ENCODE measurements at places on chromosomes 11 and 22. TPM values are rescaled to one million over a fixed set of nuclear protein-coding genes. Genes with fewer than 3 reads are reported as not detected.
A peak's percentile ranks its signal among the peaks of the same experiment; 100 is the strongest.

Gene SYT7
- total RNA-seq, result 0.93 TPM

DNA sequence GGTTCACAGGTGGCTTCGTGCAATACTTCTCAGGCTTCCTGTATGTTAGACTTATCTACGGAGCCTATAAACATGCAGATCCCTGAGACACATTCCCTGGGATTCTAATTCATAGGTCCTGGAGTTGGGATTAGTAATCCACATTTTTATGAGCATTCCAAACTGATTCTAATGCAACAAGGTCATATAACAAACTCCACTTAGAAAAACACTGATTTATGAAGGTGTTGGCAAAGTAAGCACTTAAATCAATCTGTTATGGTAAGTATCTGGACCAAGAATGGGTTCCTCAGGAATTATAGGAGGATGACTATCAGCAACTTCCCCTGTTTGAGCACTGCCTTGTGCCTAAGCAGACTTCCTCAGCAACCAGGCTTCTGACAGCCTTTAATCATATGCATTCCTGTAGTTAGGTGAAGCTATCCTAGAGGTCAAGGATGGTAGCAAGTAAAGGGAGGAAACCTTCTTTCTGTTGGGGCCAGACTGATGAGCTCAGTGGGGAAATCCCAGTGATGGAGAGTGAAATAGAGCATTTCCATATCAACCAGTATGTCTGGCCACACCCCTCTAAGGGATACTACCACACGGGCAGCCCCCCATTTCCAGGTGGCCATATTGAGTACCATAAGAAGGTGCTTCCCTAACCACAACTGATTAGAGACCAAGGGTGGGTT lies 89.6 kb downstream of the RASSF10 start:
- no peaks in the 10 kb centered on the region for H3K27me3 ChIP-seq
- H3K27ac ChIP-seq, result no peak overlapping the region
- DNase-seq, result no peak
- no peak overlapping the region for H3K4me3 ChIP-seq

DNA sequence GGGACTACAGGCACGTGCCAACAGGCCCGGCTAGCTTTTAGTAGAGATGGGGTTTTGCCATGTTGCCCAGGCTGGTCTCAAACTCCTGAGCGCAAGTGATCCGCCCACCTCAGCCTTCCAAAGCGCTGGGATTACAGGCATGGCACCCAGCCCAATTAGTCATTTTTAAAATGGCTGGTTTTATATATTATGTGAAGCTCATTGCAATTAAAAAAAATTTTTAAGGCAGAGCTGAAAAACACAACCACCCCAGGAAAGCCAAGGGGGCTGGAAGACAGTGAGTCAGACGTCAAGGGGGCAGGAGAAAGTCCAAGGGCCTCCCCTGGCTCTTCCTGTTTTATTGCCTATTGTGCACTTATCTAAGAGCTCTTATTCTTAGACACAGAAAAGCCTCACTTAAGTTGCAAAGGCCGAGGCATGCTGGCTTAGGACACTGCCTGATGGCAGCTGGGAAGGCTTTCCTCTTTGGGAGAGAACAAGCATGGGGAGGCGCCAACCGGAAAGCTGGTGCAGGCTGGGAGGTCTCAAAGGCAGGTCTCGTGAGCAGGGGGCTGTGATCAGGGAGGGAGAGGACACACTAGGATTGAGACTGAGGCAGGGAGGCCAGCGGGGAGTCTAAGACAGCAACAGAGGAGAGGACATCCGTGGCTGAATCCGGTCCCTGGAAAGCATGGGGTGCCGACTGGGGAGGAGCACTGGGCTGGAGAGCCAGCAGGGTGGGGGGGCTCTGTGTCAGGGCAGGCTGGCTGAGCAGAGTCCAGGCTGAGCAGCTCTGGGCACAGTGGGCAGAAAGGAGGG lies 11.1 kb upstream of the OSM start:
- no peak overlapping the region for H3K4me3 ChIP-seq
- no peaks in the 10 kb centered on the region for H3K36me3 ChIP-seq
- DNase-seq, result peak; percentile 70
- no peak overlapping the region for H3K27ac ChIP-seq
- H3K4me1 ChIP-seq, result peaks cover 11% of the 10 kb centered on the region

GRCh38 chr22:44759001-44759400 lies 6.6 kb downstream of the ARHGAP8 start:
- peaks cover 15% of the 10 kb centered on the region for H3K4me1 ChIP-seq
- H3K27ac ChIP-seq, result no peak overlapping the region
- H3K27me3 ChIP-seq, result peaks cover 25% of the 10 kb centered on the region
- no peak overlapping the region for H3K4me3 ChIP-seq
- no peak for DNase-seq

GRCh38 chr11:122593473-122594420 lies 61.8 kb upstream of the UBASH3B start:
- H3K36me3 ChIP-seq, result no peaks in the 10 kb centered on the region
- DNase-seq, result peak; percentile 25
- no peak overlapping the region for H3K4me3 ChIP-seq

DNA sequence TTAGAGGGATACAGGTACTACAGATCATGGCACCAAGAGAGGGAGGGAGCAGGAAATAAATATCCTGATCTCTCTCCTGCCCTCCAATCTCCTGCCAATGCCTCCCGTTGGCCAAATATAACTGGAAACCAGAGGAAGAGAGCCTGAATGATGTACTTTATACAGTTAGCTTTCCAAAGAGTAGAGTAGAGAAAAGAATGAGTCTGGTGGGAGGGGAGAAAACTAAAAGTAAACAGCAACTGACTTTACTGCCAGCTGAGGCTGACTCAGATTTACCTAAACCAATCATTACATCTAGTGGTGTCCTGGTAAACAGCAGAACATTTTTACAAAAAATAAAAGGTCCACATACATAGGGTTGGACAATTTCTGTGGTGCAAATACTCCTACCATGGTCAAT lies 5.1 kb downstream of the MPZL3 start:
- no peak overlapping the region for H3K4me3 ChIP-seq
- H3K36me3 ChIP-seq, result no peaks in the 10 kb centered on the region
- H3K27ac ChIP-seq, result no peak overlapping the region
- H3K27me3 ChIP-seq, result peaks cover 35% of the 10 kb centered on the region
- peaks cover 3% of the 10 kb centered on the region for H3K4me1 ChIP-seq

Gene HSPB2
- total RNA-seq, result 63.2 TPM

DNA sequence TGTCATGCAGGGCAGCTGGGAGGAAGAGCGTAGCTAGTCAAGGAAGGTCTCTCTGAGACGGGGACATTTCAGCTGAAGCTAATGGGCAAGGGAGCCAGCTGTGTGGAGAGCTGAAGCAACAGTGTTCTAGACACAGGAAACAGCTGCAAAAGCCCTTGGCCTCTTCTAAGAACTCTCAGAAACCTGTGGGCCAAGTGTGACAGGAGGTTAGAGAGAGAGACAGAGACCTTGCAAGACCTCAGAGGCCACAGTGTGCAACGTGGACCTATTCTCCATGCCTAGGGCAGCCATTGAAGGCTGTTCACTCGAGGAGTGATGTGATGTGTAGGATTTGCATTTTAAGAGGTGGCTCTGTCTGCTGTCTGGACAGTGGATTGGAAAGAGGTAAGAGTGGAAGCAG lies 48.7 kb upstream of the TNRC6B start:
- H3K27me3 ChIP-seq, result no peaks in the 10 kb centered on the region
- no peak overlapping the region for H3K4me3 ChIP-seq
- peak; percentile 72 for DNase-seq
- H3K36me3 ChIP-seq, result peaks cover 8% of the 10 kb centered on the region
- H3K27ac ChIP-seq, result no peak overlapping the region
- peaks cover 3% of the 10 kb centered on the region for H3K4me1 ChIP-seq

DNA sequence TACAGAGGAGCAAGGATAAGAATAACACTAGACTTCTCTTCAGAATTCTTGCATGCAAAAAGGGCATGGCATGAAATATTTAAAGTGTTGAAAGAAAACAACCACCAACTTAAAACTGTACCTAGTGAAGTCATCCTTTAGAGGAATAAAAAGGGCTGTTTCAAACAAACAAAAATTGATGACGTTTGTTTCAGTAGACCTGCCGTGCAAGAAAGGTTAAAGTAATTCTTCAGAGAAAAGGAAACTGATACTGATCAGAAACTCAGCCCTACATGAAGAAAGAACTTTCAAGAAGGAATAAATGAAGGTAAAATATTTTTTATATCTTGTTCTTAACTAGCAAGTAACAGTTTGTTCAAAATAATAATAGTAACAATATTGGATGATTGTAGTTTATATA lies 27.5 kb downstream of the MRGPRX2 start:
- no peaks in the 10 kb centered on the region for H3K27me3 ChIP-seq
- no peak overlapping the region for H3K4me3 ChIP-seq
- no peaks in the 10 kb centered on the region for H3K4me1 ChIP-seq
- no peak overlapping the region for H3K27ac ChIP-seq
- no peak for DNase-seq
- H3K36me3 ChIP-seq, result no peaks in the 10 kb centered on the region

- peak; percentile 53 for DNase-seq
- H3K36me3 ChIP-seq, result peaks cover 17% of the 10 kb centered on the region
- peaks cover 35% of the 10 kb centered on the region for H3K4me1 ChIP-seq
- H3K27ac ChIP-seq, result no peak overlapping the region
- peaks cover 4% of the 10 kb centered on the region for H3K27me3 ChIP-seq
These were observed 3.6 kb downstream of the CDKN1C start for GRCh38 chr11:2881981-2882375.

DNA sequence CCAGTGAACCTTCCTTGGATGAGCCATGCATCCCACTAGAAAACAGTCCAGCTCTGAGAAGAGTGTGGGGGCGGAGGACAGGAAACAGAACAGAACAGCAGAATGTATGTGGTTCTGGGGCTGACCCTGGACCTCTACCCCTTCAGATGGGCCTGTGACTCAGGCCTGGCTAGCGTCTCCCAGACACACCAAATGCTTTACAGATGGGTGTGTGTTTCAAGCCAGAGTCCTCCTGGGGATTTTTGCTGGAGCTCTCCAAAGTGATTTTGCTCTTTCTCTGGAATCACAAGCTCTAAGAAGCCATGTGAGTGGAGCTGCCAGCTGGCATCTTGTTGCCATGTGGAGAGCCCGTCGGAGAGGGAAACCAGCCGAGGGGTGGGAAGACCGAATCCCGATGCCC lies 13.2 kb upstream of the C1QTNF4 start:
- H3K36me3 ChIP-seq, result peaks cover 3% of the 10 kb centered on the region
- no peak overlapping the region for H3K27ac ChIP-seq
- no peaks in the 10 kb centered on the region for H3K27me3 ChIP-seq
- H3K4me3 ChIP-seq, result no peak overlapping the region
- DNase-seq, result peak; percentile 81

Gene RASD2
- total RNA-seq, result 2.9 TPM

Gene OR4A47
- total RNA-seq, result not detected

- no peaks in the 10 kb centered on the region for H3K27me3 ChIP-seq
- no peak overlapping the region for H3K4me3 ChIP-seq
- no peak for DNase-seq
- no peaks in the 10 kb centered on the region for H3K4me1 ChIP-seq
- H3K27ac ChIP-seq, result no peak overlapping the region
- H3K36me3 ChIP-seq, result no peaks in the 10 kb centered on the region
These were observed 40.3 kb upstream of the E2F8 start for GRCh38 chr11:19281041-19281440.

DNA sequence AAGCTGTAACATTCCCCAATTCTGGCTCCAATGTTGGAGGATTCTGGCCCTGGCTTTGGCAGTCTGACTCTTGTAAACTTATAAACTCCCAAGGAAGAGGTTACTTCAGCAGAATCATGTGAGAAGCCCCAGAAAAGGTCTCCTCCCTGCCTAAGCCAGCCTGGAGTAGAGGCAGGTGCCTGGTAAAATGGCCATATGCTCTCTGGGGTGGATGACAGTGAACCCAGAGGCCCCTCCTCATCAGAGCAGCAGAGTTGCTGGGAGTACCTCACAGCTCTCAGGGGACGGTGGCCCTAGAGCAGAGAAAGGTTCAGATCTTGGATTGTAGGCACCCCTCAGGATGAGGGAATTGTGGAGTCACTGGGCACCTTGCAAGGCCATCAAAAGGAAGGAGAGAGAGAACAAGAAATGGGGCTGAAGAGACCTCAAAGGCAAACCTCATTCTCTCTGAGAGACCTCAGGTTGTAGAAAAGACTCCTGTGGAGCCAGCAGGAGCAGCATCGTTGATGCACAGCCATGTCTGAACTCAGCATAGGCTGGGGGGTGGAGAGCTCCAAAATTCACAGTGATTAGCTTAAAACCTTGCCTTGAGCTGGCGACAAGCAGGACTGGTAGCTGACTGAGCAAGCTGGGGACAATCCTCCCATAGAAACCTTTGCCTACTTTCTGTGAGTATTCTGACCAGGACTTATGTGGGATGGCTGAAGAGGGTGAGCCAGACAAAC lies 4.9 kb upstream of the P2RY6 start:
- DNase-seq, result no peak
- H3K4me3 ChIP-seq, result no peak overlapping the region
- no peaks in the 10 kb centered on the region for H3K36me3 ChIP-seq
- H3K27me3 ChIP-seq, result peaks cover 11% of the 10 kb centered on the region

DNA sequence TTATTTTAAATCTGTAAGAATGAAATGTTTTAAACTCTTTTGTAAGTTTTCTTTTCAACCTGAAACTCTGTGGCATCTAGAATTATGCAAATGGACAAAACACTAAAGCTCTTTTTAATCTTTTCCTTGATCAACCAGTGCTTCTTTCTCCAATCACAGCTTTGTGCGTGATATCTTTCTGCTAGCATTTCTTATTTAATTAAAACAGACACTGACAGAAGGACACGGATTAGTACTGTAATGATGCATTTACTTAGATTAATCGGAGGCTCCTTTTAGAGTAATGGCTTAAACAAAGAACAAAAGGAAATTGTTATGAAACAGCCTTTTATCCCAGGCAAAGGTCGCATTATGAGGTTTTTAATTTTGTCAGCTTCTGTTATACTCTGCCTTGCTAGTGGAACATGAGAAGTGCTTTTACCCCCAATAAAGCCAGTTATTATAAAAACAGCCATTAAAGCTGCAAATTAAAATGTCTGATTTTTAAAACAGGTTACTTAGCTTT lies 48.5 kb upstream of the SOX6 start:
- no peak overlapping the region for H3K4me3 ChIP-seq
- H3K27me3 ChIP-seq, result no peaks in the 10 kb centered on the region
- no peaks in the 10 kb centered on the region for H3K4me1 ChIP-seq
- no peaks in the 10 kb centered on the region for H3K36me3 ChIP-seq
- no peak overlapping the region for H3K27ac ChIP-seq

Gene OR4A16
- not detected for total RNA-seq

DNA sequence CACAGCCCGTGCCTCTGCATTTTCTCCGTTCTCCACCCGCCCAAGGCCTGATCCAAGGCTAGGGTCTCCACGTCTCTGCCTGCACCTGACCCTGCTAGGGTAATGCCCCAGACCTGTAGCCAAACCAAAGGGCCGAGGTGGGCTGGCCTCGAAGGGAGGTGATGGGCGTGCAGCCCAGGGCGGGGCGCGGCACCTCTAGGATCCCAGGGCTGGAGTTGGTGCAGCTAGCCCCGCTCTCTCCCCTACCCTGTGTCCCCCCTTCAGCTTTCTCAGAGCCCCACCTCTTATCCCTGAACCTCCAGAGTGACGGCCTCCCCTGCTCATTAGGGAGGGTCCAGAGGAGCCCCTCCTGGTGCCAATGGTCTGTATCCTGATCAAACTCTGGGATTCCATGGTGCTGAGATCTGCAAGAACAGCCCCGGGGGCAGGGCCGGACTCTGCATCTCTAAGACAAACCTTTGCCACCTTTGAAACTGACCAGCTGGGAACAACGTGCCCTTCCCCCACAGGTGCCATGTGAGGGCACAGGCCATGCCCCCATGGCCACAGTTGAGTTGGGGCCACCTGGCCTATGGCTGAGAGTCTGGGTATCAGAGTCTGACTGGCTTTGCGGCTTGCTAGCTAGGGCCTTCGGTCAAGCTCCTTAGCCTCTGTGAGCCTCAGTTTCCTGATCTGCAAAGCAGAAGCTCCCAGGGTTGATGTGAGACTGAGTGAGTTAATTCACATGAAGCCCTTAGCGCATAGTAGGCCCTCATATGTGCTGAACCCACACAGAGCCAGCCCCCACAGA lies 23.1 kb upstream of the CBX7 start:
- peak; percentile 17 for DNase-seq
- H3K27ac ChIP-seq, result peak overlapping the region; percentile 86
- H3K4me3 ChIP-seq, result no peak overlapping the region
